ENCODE measurements at places on chromosomes 12 and 14. TPM values are rescaled to one million over a fixed set of nuclear protein-coding genes. Genes with fewer than 3 reads are reported as not detected.

DNA sequence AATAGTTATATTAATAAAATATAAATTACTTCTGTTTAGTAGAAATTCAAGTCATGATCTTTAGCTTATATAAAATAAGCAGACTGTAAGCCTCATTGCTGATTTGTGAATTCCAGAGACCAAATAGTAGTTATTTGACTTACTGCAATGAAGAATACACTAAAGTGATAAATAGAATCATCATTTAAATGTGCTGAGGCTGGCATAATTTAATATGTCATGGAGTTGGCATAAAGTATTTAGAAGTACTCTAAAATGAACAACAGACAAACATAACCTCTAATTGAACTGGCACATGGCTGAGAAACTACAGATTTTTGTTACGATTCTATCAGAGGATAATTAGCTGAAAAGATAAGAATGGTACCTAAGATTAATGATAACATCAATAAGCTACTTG lies 45.7 kb upstream of the TRHDE start:
- DNase-seq = no peak

DNA sequence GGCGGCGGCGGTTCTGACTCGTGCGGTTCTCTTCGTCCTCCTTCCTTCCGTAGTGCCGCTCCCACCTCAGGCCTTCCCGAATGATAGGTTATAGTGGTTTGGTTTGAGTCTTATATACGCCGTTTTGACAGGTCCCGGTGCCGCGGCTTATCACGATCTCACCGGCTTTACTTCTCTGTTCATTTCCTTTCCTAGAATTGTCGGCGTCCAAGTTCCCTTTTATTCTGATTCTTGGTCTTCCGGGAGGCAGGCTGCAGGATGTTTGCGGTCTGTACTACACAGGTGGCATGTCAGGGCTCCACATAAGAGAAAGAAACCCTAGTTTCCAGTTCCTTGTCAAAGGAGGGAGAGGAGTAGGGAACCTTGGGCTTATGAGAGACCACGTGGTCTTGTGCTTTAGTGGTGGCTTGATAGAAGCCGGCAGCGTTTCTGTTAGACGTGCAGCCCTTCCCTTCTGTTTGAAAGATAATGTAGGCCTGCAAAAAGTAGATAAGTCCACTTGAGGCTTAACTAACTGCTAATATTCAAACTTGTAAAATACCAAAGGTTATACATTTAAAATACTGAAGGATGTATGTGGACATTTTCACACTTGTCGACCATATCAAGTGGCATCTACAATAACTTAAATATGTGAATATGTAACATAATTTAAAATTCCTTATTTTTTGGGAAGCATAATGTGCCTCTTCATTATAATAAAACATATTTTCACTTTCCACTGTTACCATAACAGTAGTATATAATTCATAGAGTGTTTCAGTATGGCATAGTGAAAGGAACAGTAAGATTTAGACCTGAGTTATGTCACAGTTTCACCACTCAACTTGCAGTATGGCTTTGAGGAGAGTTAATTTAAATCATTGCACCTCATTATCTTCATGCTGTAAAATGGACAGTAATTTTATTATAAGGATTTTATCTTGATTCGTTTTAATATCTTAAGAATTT lies 804 bp downstream of the USP15 start:
- DNase-seq = peak; percentile 44

DNA sequence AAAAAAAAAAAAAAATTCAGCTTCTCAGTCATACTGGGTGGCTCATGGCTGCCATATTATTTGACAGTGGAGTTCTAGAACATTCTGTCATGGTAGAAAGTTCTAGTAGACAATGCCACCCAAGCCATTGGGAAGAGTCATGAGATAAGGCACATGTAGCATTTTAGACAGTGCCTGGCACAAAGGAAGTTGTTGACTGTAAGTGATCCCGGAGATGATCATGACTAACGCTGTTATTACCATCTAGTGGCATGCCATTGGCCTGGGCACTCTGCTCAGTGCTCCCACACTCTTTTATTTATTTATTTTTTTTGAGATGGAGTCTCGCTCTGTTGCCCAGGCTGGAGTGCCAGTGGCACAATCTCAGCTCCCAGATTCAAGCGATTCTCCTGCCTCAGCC lies 80.4 kb downstream of the FOXN4 start:
- no peak for DNase-seq

DNA sequence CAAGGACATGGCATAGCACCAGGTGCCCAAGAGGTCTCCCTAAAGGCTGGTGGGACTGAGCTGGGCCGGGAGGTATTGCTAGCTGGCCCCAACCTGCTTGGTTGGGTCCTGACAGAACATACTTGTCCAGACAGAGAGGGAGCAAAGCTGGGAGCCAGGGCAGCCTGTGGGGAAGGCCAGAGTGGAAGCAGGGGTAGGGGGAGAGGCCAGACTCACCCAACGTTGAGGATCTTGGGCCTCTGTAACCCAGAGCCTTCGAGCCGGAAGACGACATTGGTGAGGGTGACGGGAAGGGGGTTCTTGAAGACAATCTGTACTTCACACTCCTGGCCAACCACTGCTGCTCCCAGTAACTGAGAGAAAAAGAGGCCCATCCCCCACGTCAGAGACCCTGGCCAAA lies 9.0 kb downstream of the TGM1 start:
- DNase-seq = no peak

DNA sequence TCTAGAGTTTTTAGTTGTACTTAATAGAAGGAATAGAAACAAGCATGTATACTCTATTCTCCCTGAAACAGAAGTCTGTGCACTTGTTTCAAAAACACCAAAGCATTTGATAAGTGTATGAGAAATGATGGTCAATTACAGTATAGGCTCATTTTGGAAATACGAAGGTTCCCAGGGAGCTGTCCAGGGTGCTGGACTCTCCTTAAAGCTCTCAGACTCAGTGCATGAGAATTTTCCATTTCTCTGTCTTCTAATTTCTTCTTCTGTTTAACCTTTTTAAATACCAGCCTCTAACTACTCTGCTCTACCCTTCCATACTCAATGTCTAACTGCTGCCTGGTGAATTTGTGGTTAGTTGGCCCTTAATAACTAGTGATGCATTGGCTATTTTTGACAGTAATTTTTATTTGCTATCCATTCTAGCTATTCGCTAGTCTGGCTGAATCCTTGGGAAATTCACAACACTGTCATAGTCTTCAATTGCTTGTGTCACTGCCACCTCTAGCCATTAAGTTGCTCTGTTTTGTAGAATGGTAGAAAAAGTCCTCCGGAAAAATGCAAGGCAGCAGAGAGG lies 229.2 kb downstream of the NRXN3 start:
- no peak for DNase-seq

Gene HVCN1
- 1.0 TPM for total RNA-seq

Gene PZP
- total RNA-seq = not detected

Gene LMO3
- 0.99 TPM for total RNA-seq

Gene RASSF3
- 16.4 TPM for total RNA-seq

Gene SAMD15
- 2.1 TPM for total RNA-seq

Gene SERPINA6
- not detected for total RNA-seq

Data from astrocyte (in vitro differentiated cells and primary cell).